Cardiac atrium fibroblast (primary cell): ENCODE measurements at places on chromosomes 13 and 19. TPM values are rescaled to one million over a fixed set of nuclear protein-coding genes. Genes with fewer than 3 reads are reported as not detected.

Gene ZNF547
- total RNA-seq: 3.1 and 5.0 TPM in 2 replicates

Gene TMEM190
- total RNA-seq: not detected in 2 replicates

Gene RGS9BP
- 0.16 and 0.36 TPM in 2 replicates for total RNA-seq

Gene CLDND2
- not detected in 2 replicates for total RNA-seq

Gene POMP
- total RNA-seq: 124 and 131 TPM in 2 replicates
